ENCODE measurements at places on chromosomes 5 and 9.
A peak's percentile ranks its signal among the peaks of the same experiment; 100 is the strongest.

DNA sequence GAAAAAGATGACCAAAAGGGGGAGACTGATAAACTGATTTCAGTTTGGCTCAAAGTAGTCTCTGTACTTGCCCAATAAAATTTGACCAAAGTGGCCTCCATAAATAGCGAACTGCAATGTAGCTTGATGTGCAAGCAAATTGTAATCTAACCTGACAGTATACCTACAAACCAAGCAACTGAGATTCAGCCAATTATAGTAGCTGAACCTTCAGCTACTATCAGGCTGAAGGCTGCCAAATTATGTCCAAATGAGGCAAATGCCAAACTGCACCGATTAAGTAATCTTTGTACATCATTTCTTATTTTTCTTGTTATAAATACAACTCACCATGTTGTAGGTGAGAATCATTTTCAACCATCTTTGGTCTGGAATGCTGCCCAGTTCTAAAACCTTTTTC is 390.6 kb downstream of the CDH9 start:
- DNase-seq = no peak

DNA sequence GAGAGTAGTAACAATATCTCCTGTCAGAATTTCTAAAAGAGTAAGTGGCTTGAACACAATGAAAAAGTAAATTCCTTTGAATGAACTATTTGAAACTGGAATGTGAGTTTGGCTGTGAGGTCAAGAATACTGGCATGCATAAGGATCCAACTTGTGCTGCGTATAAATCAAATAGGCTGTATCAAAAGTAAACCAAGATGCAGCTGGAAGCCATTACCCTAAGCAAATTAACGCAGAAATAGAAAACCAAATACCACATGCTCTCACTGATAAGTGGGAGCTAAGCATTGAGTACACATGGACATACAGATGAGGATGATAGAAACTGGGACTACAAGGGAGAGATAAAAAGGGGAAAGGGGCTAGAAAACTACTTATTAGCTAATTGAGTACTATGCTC is 24.0 kb upstream of the SRFBP1 start:
- DNase-seq = no peak

GRCh38 chr9:19379697-19380046 is 364 bp downstream of the RPS6 start:
- DNase-seq = no peak

GRCh38 chr5:139763280-139763929 is 32.2 kb upstream of the PSD2 start:
- no peak for DNase-seq

- DNase-seq = no peak
Observed at GRCh38 chr9:122109035-122109813, 16.1 kb upstream of the TTLL11 start.

DNA sequence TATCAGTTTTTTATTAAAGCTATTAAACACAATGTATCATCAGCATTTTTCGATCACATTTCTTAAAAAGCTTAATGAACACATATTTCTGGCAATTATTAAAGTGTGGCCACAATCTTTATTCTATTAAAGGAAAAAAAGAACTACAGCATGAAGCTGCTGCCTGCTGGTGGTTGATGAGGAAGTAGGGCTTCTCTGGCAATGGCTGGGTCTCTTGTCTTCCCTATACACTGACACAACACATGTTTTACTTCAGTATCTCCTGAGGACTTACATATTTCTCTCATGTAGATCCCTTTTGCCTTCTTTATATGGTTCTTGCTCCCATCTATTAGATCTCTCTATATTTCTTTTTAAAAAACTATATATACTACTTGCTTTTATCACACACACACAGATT is 590.7 kb downstream of the RAB3C start:
- DNase-seq = no peak

DNA sequence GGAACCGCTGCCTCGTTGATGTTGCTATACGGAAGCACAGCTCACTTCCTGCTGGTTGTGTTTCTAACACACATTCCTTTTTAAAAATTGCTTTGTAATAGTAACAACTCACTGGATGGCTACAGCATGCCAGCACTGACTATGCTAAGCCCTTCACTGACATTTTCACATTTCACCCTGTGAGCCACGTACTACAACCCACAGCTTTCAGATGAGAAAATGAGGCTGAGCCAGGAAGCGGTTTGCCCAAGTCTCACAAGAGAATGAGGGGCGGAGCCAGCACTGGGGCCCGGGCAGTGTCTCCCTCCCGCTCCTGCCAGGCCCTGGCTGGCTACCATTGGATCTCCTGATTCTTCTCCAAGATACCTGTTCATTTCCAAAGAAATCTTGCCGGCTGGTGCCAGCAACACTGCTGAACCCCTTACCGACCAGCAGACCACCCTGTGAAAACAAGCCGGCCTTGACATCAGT is 38.3 kb downstream of the FAM78A start:
- DNase-seq = no peak

DNA sequence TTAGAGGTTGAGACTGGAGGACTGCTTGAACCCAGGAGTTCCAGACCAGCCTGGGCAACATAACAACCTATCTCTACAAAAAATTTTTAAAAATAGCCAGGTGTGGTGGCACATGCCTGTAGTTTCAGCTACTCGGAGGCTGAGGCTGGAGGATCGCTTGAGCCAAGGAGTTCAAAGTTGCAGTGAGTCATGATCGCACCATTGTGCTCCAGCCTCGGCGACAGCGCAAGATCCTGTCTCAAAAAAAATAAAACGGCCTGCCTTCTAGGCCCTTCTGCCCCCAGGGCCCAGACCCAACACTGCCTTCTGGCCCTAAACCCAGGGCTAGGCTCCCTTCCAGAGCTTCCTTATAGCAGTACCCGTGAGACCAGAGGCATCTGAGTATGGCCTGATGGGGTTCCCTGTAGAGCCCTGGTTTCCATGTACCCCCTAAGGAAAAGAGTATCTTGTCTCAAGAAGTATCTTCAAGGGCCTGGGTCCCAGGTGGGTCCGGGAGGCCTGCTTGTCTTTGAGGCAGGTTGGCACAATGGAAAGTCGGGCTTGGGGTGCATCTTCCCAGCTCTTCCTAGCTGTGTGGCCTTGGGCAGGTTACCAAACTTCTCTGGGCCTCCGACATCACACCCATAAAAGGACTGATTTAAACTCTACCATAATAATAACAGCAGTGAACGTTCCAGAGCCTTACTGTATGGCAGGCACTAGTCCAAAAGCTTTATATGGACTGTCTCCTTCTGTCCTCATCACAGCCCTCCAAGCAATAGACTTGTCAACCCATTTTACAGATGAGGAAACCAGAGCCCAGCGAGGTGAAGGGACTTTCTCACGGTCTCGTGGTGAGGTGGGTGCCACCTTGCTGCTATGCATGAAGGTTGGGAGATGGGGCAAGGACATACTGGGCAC is 9.6 kb downstream of the LRRC8A start:
- no peak for DNase-seq

DNA sequence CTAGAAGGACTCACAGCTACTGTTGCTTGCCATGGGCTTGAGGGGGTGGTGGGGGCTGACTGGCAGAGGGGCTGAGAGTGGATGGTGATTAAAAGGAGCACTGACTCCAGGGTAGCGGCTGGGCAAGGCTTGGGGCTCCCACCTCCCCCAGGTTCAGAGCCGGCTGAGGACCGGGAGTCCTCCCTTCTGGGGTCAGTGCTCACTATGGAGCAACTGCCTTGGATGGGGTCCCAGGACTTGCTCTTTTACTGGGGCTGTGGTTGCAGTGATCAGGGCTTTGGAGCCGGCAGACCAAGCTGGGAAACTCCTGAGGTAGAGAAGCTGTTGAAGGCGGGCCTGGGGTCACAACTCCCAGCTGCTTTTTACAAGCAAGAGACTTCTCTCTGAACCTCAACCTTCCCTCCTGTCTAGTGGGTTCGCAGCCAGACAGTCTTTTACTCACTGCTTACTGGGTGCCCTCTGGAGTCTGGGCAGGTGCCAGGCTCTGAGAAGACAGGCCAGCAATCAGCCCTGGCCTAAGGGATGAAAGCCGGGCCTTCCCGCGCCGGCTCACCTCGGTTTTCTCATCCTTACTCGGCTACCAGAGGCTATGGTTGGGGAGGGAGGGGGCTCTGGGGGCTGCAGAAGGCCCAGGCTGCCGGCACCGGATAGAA is 795 bp upstream of the ASS1 start:
- no peak for DNase-seq

- DNase-seq = no peak
Observed at GRCh38 chr5:53027913-53028312, 38.8 kb downstream of the ITGA2 start.

DNA sequence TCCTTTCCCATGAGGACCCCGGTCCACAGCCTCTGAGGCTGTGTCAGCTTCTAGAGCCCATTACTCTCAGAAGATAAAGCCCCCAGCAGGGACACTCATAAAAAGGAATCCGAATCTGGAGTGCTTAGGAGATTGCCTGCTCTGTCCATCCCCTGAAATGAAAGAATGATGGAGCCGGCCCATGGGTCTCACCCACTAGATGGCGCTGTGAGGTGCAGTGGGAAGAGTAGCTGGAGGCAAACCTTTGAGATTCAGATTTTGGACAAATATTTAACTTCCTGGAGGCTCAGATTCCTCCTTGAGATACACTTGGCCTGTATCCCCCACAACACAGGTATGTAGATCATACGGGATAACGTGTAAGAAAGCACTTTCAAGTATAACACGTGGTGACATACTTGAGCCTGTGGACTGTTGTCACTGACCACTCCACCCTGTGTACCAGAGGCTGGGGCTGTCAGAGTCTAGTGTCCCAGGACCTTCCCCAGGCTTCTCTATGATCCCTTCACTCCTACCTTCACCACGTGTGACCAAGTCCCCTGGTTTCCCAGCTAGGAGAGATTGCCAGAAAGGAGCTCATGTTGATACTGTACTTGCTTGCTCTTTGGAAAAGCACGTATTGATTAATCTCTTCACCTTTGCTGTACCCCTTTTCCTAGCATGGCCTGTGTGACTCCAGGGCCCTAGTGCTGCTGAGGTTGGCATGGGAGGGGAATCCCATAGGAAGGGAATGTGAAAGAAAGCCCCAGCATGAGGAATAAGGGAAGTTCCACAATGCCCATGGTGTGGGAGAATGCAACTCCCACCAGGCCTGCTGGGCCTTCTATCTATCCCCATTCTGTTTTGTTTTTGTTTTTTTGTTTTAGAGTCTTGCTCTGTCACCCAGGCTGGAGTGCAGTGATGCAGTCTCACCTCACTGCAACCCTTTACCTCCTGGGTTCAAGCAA is 32.1 kb downstream of the TRMO start:
- DNase-seq = peak; percentile 73

- no peak for DNase-seq
Observed at GRCh38 chr5:181224390-181225229, 1.5 kb downstream of the TRIM41 start.

GRCh38 chr9:20117482-20117881 is 328.6 kb upstream of the SLC24A2 start:
- DNase-seq = no peak

DNA sequence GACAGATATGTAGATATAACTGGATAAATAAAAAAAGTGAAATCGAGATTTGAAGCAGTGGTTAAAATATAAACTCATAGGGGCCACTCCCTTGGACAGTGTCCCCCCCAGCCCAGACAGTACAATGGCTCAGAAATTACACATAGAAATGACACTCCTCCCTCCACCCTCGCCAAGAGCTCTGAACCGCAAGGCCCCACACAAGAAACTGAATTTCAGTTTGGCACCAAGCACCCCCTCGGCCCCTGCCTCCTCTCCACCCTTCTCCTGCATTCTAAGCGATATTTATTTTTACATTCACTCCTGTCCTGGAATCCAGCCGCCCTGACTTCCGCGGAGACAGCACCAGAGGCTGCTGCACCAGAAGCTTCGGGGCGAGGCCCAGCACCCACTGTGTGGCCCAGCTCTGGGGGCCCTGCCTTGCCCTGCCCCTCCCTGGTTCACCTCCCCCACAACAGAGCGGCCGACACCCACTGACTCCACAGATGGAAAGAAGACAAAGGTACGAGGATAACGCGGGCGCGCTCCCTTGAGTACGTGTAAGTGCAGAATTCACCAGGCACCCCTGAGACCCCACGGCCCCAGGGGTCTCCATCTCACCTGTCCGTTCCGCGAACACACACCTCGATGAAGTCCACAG is 11.0 kb downstream of the STC2 start:
- no peak for DNase-seq

GRCh38 chr9:15513335-15513734 is 2.6 kb upstream of the PSIP1 start:
- DNase-seq = peak; percentile 14

GRCh38 chr5:2133080-2133479 is 250.4 kb upstream of the IRX4 start:
- DNase-seq = no peak

GRCh38 chr5:117488976-117489500 is 914.4 kb upstream of the SEMA6A start:
- DNase-seq = no peak

DNA sequence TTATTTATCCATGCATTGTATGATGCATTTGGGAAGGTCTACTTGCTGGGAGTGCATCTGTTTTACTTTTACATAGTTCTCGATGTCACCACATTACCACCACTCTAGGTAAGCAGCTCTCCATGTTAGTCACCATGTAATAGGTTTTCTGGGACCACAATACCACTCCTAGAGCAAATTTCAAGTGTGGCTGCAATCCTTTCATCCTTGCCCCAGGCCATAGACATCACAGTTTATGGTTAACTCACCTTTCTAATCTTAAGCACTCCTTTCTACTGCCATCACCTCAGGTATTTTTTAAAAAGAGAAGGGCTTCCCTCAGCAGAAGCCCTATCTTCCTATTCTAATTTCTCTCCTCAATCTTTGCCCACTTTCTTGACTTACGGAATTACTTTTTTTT is 354.1 kb downstream of the PLK2 start:
- no peak for DNase-seq
